Ecto neural progenitor cell (in vitro differentiated cells): ENCODE measurements at places on chromosomes 2 and 18.

DNA sequence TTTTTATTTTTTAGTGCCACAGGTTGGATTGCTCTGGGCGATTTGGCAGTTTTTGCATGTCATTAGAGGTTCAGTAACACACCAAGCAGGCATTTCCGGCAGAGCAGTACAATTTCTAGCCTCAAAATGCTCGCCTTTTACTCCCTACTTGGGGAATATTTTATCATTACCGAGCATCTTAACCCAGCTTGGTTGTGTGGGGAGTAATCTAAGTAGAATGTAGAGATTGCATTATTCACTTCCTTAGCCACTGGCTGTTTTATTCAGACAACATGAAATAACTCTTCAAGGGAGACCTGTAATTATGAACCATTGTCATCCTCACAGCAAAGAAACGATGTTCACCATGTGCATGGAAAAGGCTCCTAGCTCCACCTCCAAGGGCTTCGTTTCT, 13.1 kb downstream of the GRP start:
- no peak for DNase-seq

- DNase-seq, result no peak
Measured at GRCh38 chr2:232458051-232458660, 2.2 kb downstream of the ALPI start.

- no peak for DNase-seq
Measured at GRCh38 chr2:46540496-46541331, 61.3 kb downstream of the TMEM247 start.

DNA sequence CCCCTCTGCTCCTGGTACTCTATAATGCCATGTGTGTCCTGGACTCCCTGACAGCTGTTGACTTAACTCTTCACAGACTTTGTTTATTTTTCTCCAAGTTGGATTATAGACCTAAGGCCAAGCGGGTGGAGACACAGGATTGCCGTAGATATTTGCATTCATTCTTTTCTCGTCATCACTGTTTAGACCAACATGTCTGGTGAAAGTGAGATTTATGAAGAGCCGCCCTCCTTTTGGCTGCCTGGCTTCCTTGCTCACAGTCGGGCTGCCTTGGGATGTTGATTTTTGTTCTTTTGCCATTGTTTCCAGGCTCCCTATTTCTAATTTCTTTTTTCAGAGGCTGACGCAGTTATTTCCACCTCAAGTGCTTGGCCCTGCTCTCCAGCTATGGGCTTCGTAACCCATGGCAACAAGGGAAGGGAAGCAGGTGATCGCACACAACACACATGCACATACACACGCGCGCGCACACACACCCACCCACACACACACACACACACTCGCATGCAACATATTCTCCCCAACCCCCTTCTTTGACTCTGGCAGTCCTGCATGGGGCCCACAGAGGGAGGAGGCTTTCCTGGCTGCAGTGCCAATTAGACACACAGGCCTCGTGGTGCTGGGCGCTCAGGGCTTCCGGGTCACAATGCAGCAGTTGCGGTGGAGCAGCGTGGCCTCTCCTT, 296.5 kb downstream of the MTX2 start:
- DNase-seq, result no peak

DNA sequence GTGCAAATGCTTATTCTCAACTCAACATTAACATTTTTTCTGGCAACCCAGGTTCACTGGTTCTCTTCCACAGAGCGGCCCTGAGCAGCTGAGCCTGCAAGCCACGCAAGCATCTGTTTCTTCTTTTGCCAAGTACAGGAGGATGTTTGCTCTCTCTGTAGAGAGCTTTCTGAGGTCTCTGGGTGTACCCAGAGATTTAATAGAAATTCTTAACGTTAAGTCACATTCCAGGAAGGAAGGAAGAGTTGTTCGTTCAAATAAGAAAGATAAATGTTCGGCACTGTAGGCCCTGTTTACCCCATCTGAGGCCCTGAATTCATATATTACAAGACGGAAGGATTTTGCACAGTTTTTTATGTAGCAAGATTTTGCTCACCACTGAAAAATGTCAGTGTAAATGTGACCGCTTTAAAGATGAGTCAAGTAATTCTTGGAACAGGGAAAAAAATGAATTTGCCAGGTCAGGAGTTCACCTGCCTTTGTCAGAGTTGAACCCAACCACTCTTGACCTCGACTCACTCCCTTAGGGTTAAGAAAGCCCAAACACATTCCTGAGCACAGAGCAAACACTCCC, 30.1 kb downstream of the KCTD18 start:
- DNase-seq, result no peak

- no peak for DNase-seq
Measured at GRCh38 chr2:12504443-12504842, 212.3 kb upstream of the TRIB2 start.

GRCh38 chr2:105237045-105237765, 4.3 kb upstream of the GPR45 start:
- no peak for DNase-seq

DNA sequence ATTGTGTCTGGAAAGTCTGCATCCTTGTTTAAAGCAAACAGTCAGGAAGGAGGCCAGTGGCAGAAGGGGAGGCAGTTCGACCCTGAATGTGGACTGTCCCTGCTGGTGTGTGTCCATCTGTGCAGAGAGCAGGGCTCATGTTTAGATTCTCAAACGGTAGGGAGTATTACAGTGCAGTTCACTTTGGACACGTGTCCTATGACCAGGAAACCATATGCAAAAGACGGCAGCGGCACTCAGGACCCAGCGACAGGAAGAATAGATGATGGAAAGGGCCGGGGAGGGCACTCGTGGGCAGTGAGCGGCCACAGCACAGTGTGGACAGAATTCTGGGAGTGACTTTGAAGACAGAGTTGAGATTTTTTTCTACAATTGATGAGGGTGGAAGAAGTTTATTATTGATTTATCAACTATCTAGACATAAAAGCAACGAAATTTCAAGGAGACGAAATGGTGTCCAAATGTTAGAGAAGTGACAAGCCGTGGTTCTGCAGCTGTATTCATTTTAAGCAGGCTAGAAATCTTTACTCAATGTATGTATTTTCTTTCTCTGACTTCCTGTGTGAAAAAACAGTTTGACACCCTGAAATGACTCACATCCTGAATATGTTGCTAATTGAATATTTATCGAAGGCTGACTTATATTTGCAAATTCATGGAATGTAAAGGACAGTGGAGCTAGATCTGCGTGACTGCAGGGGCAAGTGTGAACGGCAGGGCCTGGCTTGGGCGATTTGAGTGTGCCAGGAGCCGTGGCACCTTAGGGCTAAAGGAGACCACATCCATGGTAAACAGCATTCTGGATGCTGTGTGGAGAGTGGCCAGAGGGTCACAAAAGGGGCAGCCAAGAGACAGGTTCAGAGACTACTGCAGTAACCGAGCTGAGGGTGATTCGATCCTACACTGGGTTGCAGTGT, 214.2 kb downstream of the PTGR3 start:
- DNase-seq, result no peak

GRCh38 chr2:113257516-113258264, 21.0 kb downstream of the PAX8 start:
- no peak for DNase-seq

GRCh38 chr2:241741016-241741415, 6.6 kb downstream of the D2HGDH start:
- DNase-seq, result no peak

DNA sequence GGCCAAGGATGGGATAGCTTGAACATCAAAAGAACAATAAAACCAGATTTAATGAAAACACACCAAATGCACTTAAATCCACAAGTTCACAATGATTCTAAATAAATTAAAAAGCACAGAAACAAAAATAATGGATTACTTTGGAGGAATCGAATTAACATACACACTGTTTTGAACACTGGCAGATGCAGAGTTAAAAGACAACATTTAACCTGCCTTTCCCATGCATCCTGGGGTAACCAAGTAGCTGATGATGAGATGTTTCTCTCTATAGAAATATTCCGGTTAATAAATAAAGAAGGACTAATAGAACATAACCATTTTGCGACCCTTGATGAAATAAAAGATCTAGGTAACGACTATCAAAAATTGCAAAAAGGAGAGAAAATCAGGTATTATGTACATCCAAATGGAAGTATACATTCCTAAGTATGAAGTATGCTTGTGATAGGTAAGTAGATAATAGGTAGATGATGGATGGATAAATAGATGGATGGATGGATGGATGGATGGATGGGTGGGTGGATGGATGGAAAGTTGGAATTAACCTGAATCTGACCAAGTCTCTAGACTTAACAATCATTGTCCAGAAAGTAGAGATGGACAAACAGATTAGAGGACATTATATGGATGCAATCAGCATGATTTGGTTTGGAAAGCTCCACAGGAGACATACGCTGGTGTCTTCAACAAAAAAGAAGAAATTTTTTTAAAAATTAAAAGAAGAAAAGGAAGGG, 57.4 kb upstream of the MYCN start:
- no peak for DNase-seq

DNA sequence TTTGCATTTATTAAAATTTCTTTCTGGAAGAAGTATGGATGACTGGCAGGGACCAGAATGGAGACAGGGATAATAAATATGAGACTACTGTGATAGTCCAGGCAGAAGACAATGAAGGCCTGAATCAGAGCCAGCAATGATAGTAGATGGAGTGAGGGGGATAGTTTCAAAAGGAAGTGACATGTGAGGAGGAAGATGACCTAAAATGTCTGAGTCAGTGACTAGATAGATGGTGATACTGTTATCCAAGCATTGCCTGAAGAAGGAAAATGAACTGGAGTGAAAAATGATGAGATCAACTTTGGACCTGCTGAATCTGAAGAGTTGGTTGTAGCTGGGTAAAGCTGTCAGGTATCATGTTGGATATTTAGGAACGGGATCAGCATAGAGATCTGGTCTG, 158.3 kb upstream of the KLF7 start:
- DNase-seq, result no peak

DNA sequence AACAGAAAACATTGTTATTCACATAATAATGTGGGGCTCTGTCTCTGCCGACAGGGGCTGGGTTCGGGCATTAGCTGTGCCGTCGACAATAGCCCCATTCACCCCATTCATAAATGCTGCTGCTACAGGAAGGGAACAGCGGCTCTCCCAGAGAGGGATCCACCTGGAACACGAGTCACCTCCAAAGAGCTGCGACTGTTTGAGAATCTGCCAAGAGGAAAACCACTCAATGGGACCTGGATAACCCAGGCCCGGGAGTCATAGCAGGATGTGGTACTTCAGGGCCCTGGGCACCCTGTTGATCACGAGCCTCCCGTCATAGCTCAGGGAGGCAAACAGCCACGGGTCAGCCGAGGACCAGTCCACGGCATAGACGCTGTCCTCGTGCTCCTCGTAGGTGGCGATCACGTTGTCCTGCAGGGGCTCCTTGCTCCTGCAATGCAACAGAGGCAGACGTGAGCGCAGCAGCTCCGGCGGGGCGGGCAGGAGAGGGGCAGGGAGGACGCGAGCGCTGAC, 188.5 kb downstream of the EIPR1 start:
- DNase-seq, result no peak

- DNase-seq, result no peak
Measured at GRCh38 chr2:169540146-169540545, 30.6 kb downstream of the KLHL41 start.

DNA sequence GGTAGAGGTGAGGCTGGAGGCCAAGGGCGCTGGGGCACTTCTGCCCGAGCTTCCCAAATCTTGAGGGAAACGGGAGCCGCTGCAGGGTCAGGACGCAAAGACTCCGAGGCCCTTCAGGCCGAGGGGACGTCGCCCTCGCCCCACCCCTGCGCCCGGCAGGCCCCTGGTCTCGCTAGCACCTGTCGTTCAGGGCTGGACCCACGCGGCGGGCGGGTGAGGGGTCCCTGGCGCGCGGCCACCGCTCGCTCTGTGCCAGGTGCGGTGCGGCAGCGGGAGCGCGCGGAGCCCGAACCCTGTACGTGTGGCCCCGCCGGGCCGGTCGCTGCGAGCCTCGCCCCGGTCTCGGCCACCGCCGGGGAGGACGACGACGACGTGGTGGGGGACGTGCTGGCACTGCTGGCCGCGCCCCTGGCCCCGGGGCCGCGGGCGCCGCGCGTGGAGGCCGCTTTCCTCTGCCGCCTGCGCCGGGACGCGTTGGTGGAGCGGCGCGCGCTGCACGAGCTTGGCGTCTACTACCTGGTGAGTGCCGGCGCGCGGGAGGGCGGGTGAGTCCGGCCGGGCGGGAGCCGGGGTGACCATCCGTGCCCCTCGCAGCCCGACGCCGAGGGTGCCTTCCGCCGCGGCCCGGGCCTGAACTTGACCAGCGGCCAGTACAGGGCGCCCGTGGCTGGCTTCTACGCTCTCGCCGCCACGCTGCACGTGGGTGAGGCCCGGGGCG, 4.9 kb downstream of the ERFE start:
- DNase-seq, result peak; percentile 49

DNA sequence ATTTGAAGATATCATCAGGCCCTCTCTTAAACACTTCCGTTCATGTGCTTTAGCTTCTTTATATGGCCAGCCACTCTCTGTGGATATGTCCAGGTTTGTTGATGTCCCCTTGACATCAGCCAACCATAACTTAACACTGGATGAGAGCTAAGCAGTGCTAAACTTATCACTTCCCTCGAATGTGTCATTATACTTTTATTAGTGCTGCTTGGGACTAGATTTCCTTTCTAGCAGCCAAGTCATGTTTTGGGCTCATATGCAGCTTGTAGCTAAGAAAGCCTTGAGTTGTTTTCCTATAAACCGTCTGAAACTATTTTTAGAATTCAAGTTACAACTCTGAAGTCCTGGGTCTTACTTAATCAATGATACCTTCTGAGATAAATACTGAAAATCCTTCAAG, 144.8 kb upstream of the TNP1 start:
- no peak for DNase-seq

- no peak for DNase-seq
Measured at GRCh38 chr2:150880986-150881385, 380.7 kb downstream of the RBM43 start.

GRCh38 chr2:64540615-64541014, 16.5 kb downstream of the AFTPH start:
- no peak for DNase-seq

GRCh38 chr2:215611609-215612386, 175.9 kb upstream of the FN1 start:
- no peak for DNase-seq

DNA sequence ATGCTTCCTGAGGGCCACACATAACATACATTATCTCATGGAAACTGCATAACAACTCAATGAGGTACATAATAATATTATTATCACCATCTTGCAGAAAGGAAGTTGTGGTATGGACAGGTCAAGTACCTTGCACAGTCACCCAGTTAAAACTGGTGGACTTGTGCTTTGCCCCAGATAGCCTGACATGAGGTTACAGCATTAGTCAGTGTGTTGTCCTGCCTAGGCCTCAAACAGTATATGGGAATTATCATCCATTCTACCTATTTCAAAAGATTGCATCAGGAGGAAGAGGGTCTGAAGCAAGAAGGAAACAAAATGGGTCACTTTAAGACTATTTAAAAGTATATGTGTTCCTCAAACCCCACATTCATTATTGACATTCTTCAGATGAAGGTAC, 5.4 kb upstream of the ANTXR1 start:
- no peak for DNase-seq
